ENCODE measurements at places on chromosomes 1 and 21. TPM values are rescaled to one million over a fixed set of nuclear protein-coding genes. Genes with fewer than 3 reads are reported as not detected.

GRCh38 chr1:967466-968343 lies 1.4 kb downstream of the PLEKHN1 start:
- no peak for DNase-seq

Gene FMOD
- total RNA-seq, result 0.74 TPM

- DNase-seq, result no peak
Observed at GRCh38 chr1:13945856-13946255, 245.9 kb downstream of the PRDM2 start.

DNA sequence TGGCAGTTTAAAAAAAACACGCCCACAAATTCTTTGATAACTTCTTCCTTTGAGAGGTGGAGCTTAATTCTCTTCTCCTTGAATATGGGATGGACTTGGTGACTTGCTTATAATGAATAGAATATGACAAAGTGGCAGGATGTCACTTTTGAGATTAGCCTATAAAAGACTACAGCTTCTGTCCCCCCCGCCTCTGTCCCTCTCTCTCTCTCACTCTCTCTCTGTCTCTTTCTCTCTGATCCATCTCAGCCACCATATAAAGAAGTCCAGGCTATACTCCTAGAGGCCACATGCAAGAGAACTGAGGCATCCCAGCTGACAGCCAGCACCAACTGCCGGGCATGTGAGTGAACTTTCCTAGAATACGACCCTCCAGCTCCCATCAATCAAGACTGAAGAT lies 7.7 kb upstream of the DMBX1 start:
- DNase-seq, result no peak

DNA sequence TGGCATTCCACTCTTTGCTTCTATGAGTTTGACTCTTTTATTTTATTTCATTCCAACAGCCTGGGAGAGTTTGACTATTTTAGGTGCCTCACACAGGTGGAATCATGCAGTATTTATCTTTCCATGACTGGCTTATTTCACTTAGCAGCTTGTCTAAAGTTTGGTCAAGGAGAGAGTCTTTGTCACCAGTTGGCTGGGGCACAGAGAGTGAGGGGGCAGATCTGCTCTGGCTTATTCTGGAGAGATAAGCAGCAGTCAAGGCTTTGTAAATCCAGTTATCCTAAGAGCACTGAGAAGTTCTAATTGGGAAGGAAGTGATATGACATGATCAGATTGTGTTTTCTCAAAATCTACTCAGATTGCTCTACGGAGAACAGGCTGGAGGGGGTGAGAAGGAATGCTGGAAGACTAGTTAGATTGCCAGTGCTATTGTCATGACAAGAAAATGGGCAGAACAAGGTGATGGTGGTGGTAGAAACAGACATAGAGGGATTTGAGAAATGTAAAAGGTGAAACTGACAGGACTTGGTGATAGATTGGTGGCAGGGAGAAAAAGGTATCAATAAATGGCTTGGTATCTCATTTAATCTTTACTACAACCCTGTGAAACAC lies 12.1 kb upstream of the CTTNBP2NL start:
- no peak for DNase-seq
